ENCODE measurements at places on chromosomes 13 and 19.

DNA sequence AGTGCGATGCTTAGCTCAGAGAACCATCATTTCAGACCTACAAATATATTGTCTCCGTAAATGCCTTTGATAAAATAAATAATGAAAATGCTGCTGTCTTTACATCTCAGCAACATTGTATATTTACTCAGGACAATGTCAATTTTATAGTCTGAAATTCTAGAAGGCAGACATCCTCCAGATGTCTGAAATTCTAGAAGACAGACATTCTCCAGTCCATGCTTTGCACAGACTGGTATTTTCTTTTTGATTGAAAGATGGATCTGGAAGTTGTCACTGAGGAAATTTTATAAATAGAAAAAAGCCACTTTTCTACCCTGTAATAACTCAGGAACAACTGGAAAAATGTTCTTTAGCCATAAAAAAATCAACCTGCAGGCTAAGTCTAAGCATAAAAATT, 2293.3 kb downstream of the PCDH9 start:
- H3K4me1 ChIP-seq, result no peaks in the 10 kb centered on the region
- H3K4me3 ChIP-seq, result no peak overlapping the region
- H3K36me3 ChIP-seq, result no peaks in the 10 kb centered on the region
- DNase-seq, result no peak

DNA sequence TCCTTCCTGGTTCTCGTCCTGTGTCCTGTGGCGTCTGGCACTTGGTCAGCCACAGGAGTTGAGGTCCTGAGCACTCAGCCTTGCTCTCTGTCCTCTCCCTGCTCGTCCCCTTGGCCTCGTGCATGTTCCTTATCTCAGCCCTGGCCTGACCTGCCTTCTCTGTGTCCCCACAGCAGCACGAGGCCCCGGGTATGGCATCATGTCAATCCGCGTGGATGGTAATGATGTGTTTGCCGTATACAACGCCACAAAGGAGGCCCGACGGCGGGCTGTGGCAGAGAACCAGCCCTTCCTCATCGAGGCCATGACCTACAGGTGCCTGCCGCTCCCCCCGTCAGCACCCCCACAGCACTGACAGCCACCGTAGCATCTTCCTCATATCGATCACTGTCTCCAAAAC, 4.7 kb downstream of the B3GNT8 start:
- no peak overlapping the region for H3K27ac ChIP-seq
- H3K4me3 ChIP-seq, result no peak overlapping the region
- no peaks in the 10 kb centered on the region for H3K27me3 ChIP-seq
- peaks cover 10% of the 10 kb centered on the region for H3K4me1 ChIP-seq
- H3K36me3 ChIP-seq, result peaks cover 68% of the 10 kb centered on the region
- DNase-seq, result no peak

- H3K4me1 ChIP-seq, result no peaks in the 10 kb centered on the region
- no peak overlapping the region for H3K4me3 ChIP-seq
- no peaks in the 10 kb centered on the region for H3K27me3 ChIP-seq
- DNase-seq, result peak; percentile 26
Observed at GRCh38 chr13:75079226-75079625, 402.7 kb downstream of the TBC1D4 start.

DNA sequence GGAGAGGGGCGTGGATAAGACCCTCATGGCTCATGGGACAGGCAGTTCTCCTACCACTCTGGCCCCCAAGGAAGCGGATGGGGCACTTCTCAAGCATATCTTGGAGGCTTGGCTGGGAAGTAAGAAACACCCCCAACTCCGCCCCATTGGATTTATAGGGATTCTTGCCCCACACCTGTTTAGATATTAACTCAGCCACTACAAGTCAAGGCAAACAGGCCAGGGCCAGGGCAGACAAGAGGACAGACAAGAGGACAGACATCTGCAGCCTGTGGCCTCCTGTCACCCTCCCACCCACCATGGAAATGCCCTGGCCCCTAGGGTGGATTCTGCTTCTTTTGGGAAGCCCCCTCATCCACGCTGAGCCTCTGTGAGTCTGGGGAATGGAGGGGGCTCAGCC, 24.1 kb downstream of the RDH8 start:
- no peak overlapping the region for H3K27ac ChIP-seq
- H3K27me3 ChIP-seq, result peaks cover 15% of the 10 kb centered on the region
- H3K4me1 ChIP-seq, result no peaks in the 10 kb centered on the region
- no peak overlapping the region for H3K4me3 ChIP-seq

DNA sequence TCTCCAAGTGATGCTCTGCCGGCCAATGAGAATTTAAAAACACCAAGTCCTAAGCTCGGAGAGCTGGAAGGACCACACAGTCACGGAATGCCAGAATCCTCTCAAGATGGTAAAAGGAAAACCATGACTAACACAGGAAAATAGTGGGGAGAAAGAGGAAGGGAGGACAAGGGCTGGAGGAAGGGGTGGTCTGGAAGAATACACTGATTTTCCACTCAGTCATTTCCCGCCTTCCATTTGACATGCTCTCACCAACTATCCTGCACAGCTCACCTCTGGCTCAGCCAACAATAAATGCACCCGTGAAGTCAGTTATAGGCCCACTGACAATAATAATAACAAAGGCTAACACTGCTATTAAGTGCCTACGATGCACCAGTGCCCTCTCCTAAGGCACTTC, 31.5 kb downstream of the SLC7A1 start:
- H3K27me3 ChIP-seq, result no peaks in the 10 kb centered on the region
- no peaks in the 10 kb centered on the region for H3K36me3 ChIP-seq
- H3K4me3 ChIP-seq, result no peak overlapping the region
- DNase-seq, result no peak
- peaks cover 5% of the 10 kb centered on the region for H3K4me1 ChIP-seq

DNA sequence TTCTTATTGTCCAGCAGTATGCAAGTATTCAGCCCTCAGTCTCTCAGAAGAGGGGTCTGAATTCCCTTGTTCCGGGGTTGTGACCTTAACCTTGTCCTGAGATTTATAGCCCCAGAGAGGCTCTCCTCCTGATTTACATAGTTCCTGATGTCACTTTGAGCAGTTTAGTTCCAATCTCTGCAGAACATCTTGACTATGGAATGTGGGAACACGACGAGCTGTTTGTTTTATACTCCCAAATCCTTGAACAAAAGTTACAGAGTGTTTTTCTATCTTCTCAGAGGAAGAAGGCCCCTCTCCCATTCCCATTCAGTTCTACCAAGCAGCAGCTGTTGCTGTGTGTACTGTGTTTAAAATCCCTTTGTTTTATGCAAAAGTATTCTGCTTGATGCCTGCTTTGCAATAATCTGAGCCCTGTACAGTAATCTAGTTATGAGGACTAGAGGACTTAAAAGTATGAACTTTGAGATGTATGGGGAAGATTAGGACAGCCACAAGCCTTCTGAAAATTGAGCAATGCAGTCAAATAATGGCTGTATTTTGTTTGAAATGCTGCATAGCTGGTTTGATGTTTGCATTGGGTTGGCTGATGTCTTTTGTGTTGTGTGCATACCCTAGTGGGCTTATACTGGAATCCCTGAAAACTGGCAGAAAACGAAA, 74.7 kb downstream of the KL start:
- no peaks in the 10 kb centered on the region for H3K4me1 ChIP-seq
- H3K27me3 ChIP-seq, result no peaks in the 10 kb centered on the region
- no peaks in the 10 kb centered on the region for H3K36me3 ChIP-seq

GRCh38 chr13:71661921-71662320, 205.1 kb downstream of the DACH1 start:
- H3K4me1 ChIP-seq, result no peaks in the 10 kb centered on the region
- no peak overlapping the region for H3K27ac ChIP-seq
- no peak for DNase-seq
- no peaks in the 10 kb centered on the region for H3K36me3 ChIP-seq
- H3K4me3 ChIP-seq, result no peak overlapping the region

DNA sequence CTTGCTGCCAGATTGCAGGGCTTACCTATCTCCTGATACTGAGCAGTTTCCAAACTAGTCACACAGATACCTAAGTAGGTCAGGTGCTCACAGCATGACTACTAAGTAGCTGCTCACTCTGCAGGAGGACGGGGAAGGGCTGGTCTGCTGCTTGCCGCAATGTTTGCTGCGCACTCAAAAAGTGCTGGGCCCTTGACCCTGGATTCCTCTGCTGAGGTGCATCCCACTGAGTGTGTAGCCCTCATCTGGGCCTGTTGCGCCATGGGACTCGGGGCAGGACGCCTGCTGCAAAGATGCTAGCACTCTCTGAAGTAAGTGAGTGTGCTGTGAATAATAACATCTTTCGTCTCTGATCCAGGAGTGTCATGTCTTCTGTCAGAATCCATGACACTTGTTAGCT, 59.2 kb upstream of the MEDAG start:
- H3K4me3 ChIP-seq, result no peak overlapping the region
- H3K4me1 ChIP-seq, result no peaks in the 10 kb centered on the region
- H3K27ac ChIP-seq, result no peak overlapping the region
- H3K27me3 ChIP-seq, result no peaks in the 10 kb centered on the region
- no peak for DNase-seq
- no peaks in the 10 kb centered on the region for H3K36me3 ChIP-seq

GRCh38 chr13:80340651-80341100, 250 bp downstream of the SPRY2 start:
- no peak for DNase-seq
- H3K4me3 ChIP-seq, result peak overlapping the region; percentile 95
- no peaks in the 10 kb centered on the region for H3K27me3 ChIP-seq
- peaks cover 11% of the 10 kb centered on the region for H3K36me3 ChIP-seq
- peak overlapping the region; percentile 99 for H3K27ac ChIP-seq

Measured in muscle of leg (tissue), 16 donors.